ENCODE measurements at places on chromosomes 12 and 14.

GRCh38 chr14:84533181-84533725 is 996.7 kb upstream of the FLRT2 start:
- no peak for DNase-seq

- DNase-seq = no peak
Measured at GRCh38 chr14:79413734-79414428, 797.4 kb downstream of the DIO2 start.

DNA sequence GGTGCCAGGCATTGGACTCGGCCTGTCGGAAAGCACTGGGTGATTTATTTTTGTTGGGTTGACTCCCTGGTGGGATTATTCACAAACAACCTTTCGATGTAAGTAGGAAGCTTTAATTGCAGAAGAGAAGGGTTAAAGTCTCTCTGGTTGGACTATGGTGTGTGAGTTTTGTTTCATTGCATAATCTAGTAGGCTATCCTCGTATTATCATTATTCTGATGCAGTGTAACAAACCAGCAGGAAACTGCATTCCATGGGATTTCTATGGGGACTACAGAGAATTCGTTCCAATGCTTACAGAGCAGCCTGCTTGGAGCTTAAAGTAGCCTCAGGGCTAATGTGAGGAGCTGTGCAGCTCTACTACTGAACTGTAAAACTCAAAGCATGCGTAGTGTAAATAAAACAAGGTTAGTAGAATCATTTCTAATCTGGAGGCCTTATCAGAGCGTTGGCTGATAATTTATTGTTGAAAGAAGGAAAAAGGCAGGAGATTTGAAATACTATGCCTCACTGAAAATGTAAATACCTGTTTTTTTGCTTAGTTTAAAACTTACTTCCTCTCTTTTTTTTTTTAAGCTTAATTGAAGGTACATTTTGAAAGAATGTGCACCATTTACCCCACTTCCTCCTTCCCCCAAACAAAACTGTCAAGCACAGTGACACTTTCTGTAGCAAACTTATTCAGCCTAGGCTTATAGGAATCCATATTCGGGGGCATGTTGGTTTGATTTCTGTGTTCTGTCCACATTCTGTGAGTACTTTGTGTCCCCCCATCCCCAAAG is 226.7 kb downstream of the NPAS3 start:
- DNase-seq = no peak

DNA sequence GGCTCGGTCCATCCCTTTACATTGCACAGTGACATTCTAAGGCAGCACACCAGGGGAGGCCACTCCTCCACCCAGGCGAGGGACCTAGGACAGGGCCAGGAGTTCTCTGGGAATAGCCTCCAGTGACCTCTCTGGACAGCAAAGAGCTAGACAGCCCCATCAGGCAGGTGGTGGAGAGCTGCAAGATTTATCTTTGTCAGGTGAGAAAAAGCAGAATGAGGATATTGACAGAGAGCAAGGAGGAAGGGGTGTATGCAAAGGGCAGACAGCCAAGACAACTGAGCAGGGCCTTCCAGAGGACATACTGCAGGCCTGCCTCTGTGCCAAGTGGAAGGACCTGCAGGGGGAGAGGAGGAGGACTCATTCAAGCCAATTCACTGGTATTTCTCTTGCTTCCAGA is 112.4 kb upstream of the MAX start:
- DNase-seq = no peak

DNA sequence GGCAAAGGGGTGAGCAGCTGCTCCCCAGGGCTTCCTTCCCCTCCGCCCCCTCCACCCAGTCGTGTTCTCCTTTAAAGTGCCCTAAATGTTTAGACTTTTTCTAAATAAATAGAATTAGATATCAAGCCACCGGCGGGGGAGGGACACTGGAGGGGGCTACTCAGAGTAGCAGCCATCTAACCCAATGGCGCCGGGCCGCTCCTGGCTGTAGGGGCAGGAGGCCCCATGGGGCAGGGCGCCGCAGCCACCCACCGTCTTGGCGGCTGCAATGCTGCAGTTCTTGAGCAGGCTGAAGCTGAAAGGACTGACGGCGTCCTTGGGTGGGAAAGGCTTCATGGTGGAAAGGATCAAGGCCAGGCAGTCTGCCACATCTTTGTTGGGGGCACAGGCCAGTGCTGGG is 13.1 kb downstream of the SLC39A5 start:
- DNase-seq = no peak

- no peak for DNase-seq
Measured at GRCh38 chr14:64185184-64185583, 109.0 kb downstream of the ESR2 start.

- no peak for DNase-seq
Measured at GRCh38 chr12:116373572-116374206, 96.2 kb upstream of the MED13L start.

DNA sequence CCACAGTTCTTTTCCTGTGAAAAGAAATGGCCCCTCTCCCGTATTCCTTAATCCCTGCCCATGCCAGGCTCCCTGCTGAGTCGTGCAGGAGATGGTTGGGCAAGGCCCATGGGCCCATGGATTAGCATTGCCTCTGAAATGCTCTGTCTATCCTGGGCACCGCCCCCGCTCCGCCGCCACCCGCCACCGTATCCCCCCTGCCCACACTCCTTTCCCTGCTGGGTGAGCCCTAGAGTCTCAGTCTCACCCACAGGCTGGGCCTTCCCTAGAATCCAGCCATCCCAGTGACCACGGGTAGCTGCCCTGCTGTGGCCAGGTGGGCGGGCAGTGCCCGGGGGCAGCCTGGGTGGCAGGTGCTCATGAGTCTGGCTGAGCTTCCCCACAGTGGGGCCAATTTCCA is 50.6 kb downstream of the TSPAN11 start:
- DNase-seq = no peak

GRCh38 chr12:18270958-18271460 is 9.7 kb downstream of the PIK3C2G start:
- DNase-seq = no peak

DNA sequence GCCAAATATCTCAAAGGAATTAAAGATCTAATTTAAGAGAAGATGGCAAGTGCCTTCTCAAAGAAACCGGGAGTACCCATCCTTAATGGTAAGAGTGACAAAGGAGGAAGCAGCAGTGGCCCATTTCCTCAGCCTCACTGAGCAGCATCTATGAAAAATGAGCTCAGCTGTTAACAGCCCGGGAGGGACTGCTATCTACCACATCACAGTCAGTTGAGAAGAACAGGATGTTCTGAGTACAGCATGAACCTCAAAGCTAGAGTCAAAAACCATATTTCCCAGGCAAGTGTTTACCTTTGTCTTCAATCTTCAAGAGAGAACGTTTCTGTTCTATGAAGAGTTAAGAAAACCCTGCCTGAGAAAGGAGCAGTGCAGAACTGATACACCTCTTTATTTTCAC is 115.0 kb downstream of the BTG1 start:
- peak; percentile 21 for DNase-seq

DNA sequence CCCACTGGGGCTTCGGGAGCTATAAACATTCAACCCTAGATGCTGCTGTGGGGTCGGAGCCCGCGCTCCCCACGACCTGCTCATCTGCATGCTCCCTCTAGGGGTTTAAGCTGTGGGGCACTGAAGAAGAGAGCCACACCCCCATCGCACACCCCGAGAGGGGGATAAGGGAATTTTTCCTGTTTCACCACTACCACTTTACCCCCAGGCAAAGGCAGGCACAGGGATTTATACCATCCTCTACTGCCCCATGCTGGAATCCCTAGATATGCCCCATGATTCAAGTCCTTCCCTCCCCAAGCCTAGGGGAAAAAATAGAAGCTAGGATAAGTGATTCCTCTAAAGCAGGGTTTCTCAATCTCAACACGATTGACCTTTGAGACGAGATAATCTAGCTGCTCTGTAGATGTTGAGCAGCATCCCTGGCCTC is 59.9 kb upstream of the CCDC60 start:
- DNase-seq = no peak

- DNase-seq = no peak
Measured at GRCh38 chr12:31517994-31518393, 72.9 kb downstream of the DENND5B start.

DNA sequence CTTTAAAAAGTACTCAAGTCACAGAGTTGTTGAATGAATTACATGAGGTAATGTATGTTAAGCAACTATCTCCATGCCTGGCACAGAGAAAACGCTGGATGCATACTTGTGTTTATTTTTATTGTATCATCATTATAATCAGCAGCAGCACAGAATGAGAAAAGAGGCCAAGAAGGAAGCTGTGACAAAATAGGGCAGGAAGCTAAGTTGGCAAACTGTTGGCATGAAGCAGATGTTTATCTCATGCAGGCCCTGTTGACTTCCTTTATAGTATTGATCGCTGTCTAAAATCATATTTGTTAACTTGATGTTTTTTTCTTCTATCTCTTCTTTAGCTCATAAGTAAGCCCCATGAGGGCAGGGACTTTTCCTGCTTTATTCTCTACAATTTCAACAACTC is 466.6 kb downstream of the TRHDE start:
- DNase-seq = no peak

DNA sequence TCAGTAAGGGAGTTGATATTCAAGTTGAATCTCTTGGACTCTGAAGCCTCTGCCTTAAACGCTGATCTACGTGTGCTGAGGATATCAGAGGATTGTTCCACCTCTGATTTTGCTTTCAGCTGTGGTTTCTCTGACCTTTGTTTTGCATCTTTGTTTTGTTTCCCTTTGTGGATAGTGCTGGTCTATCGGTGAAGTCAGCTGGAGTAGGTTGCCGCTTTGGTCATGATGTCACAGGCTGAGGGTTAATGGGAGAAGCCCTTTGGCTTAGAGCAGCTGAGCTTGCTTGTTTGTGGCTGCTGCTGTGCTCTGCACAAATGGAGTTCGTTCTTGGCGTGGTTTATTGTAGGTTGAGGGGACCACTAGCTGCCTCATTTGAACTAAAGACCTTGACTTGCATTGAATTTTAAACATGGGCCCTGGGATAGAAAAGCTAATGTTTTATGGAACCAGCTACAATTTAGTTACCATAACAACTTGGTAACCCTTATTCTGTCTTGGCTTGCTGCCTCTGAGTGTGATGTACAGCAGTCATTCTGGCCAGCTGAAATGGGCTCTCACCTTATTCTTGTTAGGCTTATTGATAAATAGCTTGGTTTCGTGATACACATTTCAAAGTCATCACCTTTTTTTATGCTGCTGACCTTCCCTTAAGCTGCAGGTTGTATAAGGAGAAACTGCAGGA is 284.5 kb upstream of the E2F7 start:
- DNase-seq = no peak

GRCh38 chr12:62912644-62913043 is 22.3 kb downstream of the PPM1H start:
- DNase-seq = no peak

GRCh38 chr14:22561661-22562579 is 27.1 kb downstream of the DAD1 start:
- peak; percentile 56 for DNase-seq

GRCh38 chr14:91893669-91894068 is 26.3 kb upstream of the TC2N start:
- no peak for DNase-seq

DNA sequence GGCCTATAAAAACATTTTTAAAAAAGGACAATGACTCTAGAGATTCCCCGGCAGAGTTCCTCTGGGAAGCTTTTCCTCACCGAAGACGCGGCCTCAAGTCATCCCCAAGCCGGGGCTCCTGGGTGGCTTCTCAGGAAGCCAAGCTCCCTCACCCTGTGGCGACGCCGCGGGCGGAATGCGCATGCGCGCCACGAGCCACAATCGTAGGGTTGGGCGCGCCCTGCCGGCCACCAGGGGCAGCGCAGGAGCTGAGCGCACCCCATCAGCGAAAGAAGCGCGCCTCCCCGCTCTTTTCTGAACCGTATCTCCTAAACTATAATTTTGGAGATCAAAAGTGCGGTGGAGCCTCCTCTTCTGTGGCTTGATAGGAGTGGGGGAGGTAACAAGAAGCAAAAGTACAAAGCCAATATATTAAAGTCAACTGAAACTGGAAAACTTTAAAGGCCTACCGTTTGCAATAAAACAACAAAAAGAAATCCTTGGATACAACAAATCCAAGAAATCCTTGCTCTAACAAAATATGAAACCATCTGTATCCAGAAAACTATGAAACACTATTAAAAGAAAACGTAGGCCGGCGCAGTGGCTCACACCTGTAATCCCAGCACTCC is 17.4 kb upstream of the CHFR start:
- peak; percentile 86 for DNase-seq

DNA sequence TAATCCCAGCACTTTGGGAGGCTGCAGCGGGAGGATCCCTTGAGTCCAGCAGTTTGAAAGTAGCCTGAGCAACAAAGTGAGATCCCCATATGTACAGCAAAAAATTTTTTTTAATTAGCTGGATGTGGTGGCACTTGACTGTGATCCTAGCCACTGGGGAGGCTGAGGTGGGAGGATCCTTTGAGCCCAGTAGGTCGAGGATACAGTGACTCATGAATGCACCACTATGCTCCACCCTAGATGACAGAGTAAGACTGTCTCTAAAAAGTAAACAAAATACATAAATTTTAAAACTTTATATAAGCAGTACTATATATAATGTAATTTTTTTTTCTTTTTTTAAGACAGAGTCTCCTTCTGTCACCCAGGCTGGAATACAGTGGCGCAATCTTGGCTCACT is 115.4 kb downstream of the ESR2 start:
- DNase-seq = no peak

All from activated T-helper 1 cell treated with anti-CD3 and anti-CD28 coated beads, Interleukin-2, amount 50 U/mL, for 16 hours (primary cell).